ENCODE measurements at places on chromosomes 2 and 18. TPM values are rescaled to one million over a fixed set of nuclear protein-coding genes. Genes with fewer than 3 reads are reported as not detected.

LRRTM4 gene
- 1.5 TPM for total RNA-seq

HEATR5B gene
- total RNA-seq, result 20.6 TPM

REV1 gene
- total RNA-seq, result 58.5 TPM

TNFAIP6 gene
- 51.9 TPM for total RNA-seq

MEP1B gene
- total RNA-seq, result not detected

CRYGD gene
- not detected for total RNA-seq

RFTN2 gene
- 16.4 TPM for total RNA-seq

NYAP2 gene
- not detected for total RNA-seq

GALNT5 gene
- total RNA-seq, result 11.4 TPM

CCBE1 gene
- 16.2 TPM for total RNA-seq

DSG4 gene
- not detected for total RNA-seq

PDCD1 gene
- not detected for total RNA-seq

ACMSD gene
- not detected for total RNA-seq

LRRC30 gene
- not detected for total RNA-seq

SKA1 gene
- 3.0 TPM for total RNA-seq

CNTNAP5 gene
- total RNA-seq, result not detected

SALL3 gene
- total RNA-seq, result not detected

PROKR1 gene
- not detected for total RNA-seq
